ENCODE measurements at places on chromosomes 12 and 14. TPM values are rescaled to one million over a fixed set of nuclear protein-coding genes. Genes with fewer than 3 reads are reported as not detected.

DNA sequence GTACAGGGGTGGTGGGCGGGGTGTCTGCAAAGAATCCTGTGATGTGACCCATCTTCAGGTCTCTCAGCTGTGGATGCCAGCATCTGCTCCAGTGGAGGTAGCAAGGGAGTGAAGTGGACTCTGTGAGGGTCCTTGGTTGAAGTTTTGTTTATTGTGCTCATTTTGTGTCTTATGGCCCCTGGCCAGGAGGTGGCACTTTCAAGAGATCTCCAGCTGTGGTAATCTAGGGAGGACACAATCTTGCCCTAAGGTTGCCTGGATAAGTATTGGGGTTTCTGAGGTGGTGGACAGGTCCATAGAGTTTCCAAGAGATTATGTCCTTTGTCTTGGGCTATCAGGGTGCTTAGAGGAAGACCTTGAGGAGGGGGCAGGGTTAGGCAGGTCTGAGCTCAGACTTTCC lies 260.7 kb downstream of the CCDC59 start:
- DNase-seq, result no peak
- no peaks in the 10 kb centered on the region for H3K27me3 ChIP-seq
- no peaks in the 10 kb centered on the region for H3K36me3 ChIP-seq
- H3K4me1 ChIP-seq, result no peaks in the 10 kb centered on the region
- no peak overlapping the region for H3K4me3 ChIP-seq
- H3K27ac ChIP-seq, result no peak overlapping the region

- no peak overlapping the region for H3K27ac ChIP-seq
- DNase-seq, result no peak
- H3K4me1 ChIP-seq, result no peaks in the 10 kb centered on the region
- H3K36me3 ChIP-seq, result no peaks in the 10 kb centered on the region
These were observed 47.6 kb downstream of the FAM222A start for GRCh38 chr12:109760930-109761921.

DNA sequence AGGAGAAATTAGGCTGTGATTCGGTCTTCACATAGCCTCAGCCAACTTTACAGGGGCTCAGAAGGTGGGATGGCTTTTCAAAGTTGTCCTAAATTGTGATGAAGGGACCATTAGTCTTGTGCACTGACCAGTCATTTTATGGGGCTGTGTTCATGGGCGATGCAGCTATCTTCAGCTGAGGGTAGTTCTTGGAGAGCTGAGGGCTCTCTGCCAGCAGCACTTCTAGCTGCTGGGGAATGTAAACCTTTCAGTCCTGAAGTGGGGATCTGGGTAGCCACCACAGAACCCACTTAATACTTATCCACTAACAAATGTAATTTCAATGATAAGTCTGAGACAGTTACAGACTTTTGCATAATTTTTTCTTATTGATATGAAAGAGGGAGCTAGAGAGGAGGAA lies 270.6 kb downstream of the AEBP2 start:
- no peak for DNase-seq
- H3K36me3 ChIP-seq, result no peaks in the 10 kb centered on the region
- no peaks in the 10 kb centered on the region for H3K4me1 ChIP-seq
- no peak overlapping the region for H3K4me3 ChIP-seq

DNA sequence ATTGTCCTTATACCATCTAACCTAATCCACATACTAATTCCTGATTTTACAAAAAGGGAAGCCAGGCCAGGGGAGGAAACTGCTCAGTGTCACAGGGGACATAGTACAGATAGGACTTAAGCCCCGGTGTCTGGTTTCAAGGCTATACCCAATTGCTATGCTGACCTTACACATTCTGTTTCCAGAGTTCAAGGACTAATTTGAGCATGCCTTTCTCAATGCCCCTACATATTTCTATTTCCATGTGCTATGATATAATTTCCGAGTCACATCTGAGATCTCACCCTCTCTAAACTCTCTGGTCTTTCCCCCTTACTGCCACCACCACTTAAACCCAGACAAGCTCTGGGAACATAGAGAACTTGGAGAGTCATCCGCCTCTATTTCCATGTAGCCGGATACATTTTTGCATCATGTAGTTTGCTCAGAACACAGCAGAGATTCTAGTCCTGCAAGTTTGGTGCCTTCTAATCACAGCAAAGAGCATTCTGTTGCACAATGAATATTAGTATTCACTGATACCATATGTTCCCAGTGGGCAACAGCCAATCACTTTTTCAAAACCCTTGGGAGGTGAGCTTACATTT lies 34.2 kb downstream of the PPM1H start:
- no peak overlapping the region for H3K27ac ChIP-seq
- no peak overlapping the region for H3K4me3 ChIP-seq
- no peaks in the 10 kb centered on the region for H3K36me3 ChIP-seq
- peaks cover 2% of the 10 kb centered on the region for H3K4me1 ChIP-seq
- no peak for DNase-seq
- peaks cover 9% of the 10 kb centered on the region for H3K27me3 ChIP-seq

The FAM90A1 gene
- 0.14 TPM for total RNA-seq

All from activated T-helper 2 cell treated with anti-CD3 and anti-CD28 coated beads, Interferon-gamma antibody, Interleukin-2, Interleukin-4, amounts not matched to agents 10 μg/mL and 5 μg/mL and 100 μg/mL, durations not matched to agents 14 hours and 24 hours and 36 hours (primary cell).